ENCODE measurements at places on chromosomes 12 and 14.
A peak's percentile ranks its signal among the peaks of the same experiment; 100 is the strongest.

GRCh38 chr12:2027351-2027750, 23.1 kb upstream of the DCP1B start:
- DNase-seq, result no peak

- no peak for DNase-seq
These were observed 187.1 kb upstream of the HMGA2 start for GRCh38 chr12:65637150-65637549.

DNA sequence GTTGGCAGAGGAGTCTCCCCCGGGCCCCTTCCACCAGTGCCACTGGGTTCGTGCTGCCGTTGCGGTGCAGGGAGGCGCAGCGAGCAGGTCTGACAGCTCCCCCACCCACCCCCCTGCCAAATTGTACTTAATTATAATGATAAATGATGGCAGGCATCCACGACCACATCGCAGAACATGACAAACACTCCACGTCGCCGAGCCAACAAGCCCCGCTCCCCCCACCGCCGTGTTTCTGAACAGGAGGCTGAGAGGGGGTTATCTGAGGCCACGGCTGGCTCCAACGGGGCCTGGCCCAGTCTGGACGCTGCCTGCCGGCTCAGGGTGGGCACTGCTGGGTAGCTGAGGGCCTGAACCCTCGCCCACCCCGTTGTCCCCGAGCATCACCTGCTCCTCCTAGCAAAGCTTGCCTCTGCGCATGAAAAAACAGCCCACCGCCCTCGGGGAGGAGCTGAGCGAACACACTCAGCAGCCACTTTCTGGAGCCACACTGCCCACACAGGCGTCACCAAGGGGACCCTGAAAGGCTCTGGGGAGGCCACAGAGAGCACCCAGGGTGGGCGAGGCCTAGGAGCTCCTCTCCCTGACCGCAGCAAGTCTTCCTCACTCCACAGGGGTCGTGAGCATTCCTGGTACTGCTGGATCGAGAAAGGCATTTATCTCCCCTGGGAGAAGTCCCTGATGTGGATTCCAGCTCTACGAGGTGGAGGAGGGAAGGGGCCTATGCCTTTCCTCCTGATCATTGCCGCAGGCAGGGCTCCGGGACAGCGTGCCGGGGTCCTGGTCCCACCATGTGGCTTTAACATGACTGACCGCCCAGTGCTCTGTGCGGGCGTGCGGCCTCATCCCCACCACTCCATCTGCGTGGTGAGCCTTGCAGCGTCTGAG, 35.4 kb upstream of the DIO3 start:
- DNase-seq, result no peak

DNA sequence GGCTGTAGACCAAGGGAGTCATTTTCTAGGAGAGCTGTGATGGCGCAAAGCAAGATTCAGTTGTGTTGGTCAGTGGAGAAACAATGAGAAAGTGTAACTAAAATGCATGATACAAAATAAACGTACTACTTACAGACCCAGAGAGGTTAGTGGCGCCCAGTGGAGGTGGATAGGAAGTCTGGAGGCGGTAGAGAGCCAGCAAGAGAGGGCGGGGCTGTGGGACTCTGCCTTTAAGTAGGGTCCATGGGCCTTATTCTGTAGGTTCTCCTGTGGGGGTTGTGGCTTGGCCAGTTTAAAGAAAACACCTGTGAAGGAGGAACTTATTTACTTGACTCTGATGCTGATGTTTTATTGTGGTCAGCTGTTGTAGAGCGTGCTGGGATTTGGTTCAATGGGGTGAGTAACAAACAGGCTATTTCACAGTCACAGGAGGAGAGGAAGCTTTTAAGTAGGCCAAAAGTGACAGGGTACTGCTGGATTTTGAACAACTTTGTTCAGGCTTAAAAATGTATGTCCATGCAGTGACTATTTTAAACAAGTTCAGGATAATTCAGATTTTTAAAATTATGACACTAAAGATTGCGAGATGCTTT, 1097.7 kb downstream of the TMTC2 start:
- DNase-seq, result no peak

GRCh38 chr12:124130691-124131591, 157.9 kb downstream of the ZNF664 start:
- no peak for DNase-seq

GRCh38 chr14:72547999-72548398, 345.9 kb downstream of the DPF3 start:
- no peak for DNase-seq

- no peak for DNase-seq
These were observed 14.6 kb upstream of the GNG2 start for GRCh38 chr14:51845811-51846210.

- DNase-seq, result no peak
These were observed 165.4 kb upstream of the LRIG3 start for GRCh38 chr12:59085690-59086089.

- DNase-seq, result no peak
These were observed 102.3 kb upstream of the BCAT1 start for GRCh38 chr12:25051171-25051570.

DNA sequence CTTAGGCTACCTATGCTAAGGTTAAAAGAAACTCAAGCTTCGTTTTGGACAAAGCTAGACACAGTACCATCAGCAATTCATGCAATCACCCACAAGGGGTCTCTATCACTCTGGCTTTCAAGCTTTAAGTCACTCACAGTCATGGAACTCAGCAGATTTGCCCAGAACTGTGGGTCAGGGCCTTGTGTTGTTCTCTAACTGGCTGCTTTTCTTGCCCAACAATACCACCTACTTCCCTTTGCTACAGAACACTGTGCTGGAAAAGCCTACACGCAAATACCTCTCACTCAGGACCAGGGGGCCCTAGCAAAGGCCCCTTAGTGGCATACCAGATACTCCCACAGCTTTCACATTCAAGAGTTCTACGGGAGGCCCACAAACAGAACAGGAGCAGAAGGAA, 9.1 kb downstream of the NEMP1 start:
- peak; percentile 78 for DNase-seq

DNA sequence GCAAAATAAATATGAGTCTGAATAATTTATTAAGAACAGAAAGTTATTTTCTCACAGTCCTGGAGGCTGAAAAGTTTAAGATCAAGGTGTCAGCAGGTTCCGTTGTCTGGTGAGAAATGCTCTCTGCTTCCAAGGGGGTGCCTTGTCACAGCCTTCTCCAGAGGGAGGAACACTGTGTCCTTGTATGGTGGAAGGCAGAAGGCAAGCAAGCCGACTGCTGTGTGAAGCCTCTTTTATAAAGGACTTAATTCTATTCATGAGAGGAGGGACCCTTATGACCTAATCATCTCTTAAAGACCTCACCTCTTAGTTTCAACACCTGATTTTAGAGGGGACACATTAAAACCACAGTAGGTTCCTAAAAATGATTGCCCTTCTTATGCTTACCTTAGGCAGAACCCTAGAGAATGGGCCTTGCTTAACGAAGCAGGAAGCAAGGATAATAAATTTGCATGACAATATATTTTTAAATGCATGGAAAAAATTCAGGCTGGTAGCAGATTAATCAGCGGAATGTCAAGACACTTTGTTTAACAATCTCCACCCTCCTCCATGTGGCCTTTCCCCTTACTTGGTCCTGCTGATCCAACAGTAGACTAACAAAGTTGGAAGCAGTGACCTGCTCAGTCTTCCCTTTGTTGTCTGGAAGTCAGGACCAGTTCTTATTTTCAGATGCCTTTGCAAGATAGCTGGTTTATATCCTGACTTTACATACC, 154.9 kb downstream of the DYRK2 start:
- no peak for DNase-seq

DNA sequence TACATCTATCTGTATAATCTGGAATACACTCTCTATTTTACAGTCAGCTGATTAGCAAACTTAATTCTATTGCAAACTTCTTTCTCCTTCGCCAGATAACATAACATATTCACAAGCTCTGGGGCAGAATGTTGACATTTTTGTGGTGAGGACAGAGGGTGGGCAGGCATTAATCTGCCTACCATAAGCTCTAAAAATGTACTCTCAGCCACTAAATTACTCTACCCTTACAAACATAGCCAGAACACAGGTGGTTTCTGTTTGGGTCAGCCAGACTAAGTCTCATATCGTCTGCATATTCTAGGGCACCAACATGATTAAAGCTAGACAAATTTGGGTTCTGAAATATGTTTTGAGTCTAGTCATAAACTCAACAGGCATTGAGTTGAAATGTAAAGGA, 90.1 kb downstream of the SLC6A15 start:
- DNase-seq, result no peak

- DNase-seq, result peak; percentile 5
These were observed 905.4 kb downstream of the SLC16A7 start for GRCh38 chr12:60501124-60501729.

- DNase-seq, result no peak
These were observed 278.2 kb upstream of the SFSWAP start for GRCh38 chr12:131432532-131433260.

DNA sequence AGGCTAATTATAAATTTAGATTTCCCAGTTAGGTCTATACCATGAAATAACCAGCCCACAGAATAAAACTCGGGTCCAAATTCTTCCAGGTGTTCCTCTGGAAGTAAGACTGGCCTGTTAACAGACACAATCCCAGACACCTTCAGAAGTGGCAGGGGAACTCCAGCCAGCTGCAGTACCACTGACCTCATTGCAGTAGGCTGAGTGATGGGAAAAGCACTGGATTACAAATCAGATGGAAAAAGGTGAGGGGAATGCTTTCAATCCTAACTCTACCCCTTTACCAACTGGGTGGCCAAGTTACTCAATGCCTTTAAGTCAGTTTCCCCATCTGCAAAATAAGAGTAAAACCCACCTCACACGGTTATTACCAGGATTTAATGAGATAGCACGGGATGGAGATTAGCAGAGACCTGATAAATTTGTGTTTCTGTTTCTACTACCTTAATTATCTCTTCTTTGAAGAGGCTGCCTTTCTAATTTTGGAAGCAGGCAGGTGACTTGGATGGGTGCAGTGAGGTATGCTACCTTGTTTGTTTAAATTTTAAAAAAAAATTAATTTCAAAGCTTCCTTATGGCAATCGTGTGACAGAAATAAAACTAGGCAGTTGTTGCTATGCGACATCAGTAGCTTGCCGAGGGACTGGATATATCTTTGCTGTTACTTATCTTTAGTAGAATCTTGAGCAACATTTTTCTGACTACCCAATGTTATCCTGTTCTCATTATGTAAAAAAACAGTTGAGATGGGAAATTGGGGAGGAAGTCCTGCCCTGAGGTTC, 167.3 kb upstream of the GRIN2B start:
- DNase-seq, result no peak

DNA sequence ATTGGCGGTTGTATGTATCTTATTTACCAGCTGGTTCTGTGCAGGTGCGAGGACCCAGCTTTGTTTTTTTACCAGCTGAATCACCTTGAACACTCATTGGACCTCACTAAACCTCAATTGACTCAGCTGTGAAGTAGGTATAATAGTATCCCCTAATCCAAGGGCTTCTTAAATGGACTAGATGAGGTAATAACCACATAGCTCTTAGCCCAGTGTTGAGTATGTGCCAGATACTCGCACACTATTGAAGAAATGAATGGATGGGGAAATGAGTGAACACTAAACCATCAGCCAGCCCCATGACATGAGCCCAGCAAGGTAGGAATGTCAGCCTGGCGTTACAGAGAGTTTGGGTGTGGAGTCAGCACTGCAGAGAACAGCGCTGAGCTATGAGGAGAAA, 79.7 kb downstream of the RIMBP2 start:
- no peak for DNase-seq
